T-helper 22 cell (primary cell): ENCODE measurements at places on chromosomes 2 and 18.
A peak's percentile ranks its signal among the peaks of the same experiment; 100 is the strongest.

DNA sequence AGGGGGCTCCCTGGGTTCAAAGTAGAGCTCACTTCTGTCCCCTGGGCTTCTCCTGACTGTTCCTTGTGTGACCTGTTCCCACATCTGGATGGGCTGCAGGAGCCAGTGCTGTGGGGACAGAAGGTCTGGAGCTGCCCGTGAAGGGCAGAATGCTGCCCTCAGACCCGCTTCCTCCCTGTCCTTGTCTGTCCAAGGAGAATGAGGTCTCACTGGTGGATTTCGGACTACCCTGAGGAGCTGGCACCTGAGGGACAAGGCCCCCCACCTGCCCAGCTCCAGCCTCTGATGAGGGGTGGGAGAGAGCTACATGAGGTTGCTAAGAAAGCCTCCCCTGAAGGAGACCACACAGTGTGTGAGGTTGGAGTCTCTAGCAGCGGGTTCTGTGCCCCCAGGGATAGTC is 15.5 kb downstream of the EMX1 start:
- no peak for DNase-seq

GRCh38 chr18:9779630-9780029 is 71.5 kb downstream of the RAB31 start:
- DNase-seq: no peak

- DNase-seq: no peak
Measured at GRCh38 chr18:49731860-49732311, 81.4 kb downstream of the ACAA2 start.

GRCh38 chr2:183124222-183124956 is at the start of gene NUP35:
NUP35 (plus strand) TSS chr2:183124443; CDS start chr2:183124458, 15 bp downstream.
- peak; percentile 66 for DNase-seq

DNA sequence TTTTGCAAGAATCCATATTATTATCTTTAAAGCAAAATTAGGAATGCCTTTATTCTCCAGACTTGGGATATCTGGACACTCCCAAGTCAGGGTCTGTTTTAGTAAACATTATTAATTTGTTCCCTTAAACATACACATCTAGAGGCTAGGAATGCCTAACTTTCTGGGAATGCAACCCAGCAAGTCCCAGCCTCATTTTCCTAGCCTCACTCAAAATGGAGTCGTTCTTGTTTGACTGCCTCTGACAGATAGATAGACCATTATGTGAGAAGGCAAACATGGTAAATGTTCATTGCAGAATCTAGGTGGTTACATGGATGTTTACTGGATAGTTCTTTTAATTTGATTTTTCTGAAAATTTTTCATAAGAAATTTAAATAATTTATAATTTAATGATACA is 270.1 kb upstream of the STON1 start:
- no peak for DNase-seq

DNA sequence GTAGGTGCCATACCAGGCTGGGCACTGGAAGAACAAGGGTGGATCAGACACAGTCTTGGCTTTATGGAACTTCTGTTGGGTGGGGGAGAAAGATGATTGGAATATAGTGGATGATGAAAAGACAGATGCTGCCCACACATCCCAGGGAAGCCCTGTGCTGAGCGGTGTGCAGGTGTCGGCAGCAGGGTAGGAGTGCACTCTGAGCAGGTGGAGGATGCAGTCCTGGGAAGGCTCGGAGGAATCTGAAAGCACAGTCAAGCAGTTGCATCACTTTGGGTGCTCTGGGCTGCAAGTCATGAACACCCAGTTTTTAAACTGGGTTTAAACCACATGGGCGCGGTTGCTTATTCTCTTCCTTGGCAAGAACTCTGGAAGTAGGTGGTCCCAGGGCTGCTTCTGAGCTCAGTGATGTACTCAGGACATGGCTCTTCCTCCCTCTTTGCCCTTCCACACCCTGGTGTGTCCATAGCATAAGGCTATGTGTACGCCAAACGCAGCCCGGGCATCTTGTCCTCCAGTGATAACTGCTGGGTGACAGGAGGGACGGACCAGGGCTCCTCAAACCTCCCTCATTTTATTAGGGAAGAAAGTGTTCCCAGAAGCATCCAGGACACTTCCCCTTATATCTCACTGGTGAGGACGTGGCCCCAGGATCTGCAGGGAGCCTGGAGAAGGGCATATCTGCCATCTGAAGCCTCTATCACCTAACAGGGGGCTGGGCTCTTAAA is 84.0 kb downstream of the SH3RF3 start:
- no peak for DNase-seq

DNA sequence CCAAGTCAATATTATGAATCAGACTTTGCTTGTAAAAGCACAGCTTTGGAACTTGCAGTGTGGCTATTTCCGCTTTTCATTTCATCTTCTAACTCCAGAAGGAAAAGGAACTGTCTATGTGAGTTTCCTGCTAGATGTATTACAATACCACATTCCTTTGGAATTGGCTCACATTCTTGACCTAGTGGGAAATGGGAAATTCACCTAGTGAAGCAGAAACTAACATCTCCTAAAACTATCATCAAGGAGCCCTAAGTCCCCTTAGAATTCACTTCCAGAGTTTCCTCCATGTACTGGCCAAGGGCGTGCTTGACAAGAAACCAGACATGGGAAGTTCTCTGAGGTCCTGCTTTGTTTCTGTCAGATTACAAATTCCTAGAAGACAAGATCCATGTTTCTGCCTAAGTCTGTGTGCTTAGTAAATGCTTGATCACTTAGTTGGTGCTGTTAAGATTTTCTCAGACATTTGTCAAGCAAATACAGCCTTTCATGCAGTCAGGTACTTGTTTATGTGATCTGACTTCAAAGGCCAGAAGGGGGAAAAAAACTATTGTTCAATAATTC is 275.7 kb upstream of the FN1 start:
- no peak for DNase-seq

- DNase-seq: no peak
Measured at GRCh38 chr2:105442721-105443120, 43.9 kb upstream of the FHL2 start.

GRCh38 chr18:6836331-6836730 is 106.8 kb downstream of the ARHGAP28 start:
- DNase-seq: no peak

GRCh38 chr2:70964596-70965386 is 13.6 kb upstream of the ANKRD53 start:
- DNase-seq: peak; percentile 58
